T-helper 2 cell treated with Interferon-gamma antibody and Interleukin-4, amounts not matched to agents 5 μg/mL and 100 μg/mL, for 36 hours (primary cell): ENCODE measurements at places on chromosomes 11 and 22.

- no peak for DNase-seq
Measured at GRCh38 chr11:130216591-130217132, 57.1 kb downstream of the ST14 start.

DNA sequence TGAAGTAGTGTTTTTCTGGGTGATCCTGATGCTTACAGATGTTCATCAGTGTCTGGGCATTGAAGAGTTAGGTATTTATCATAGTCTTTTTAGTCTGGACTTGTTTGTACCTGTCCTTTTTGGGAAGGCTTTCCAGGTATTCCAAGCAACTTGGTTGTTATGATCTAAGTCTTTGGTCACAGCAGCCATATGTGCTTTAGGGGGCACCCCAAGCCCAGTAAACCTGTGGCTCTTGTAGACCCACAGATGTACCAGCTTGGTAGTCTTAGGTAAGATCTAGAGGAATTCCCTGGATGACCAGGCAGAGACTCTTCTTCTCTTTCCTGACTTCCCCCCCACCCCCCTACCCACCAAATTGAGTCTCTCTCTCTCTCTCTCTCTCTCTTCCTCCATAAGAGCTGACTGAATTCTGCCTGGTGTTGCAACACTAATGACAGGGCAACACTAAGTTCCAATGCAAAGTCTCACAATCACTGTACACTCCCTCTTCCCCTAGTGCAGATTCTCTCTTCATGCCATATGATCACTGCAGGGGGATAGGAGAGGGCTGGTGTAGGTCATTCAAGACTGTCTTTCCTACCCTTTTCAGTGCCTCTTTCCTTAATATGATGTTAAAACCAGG is 24.5 kb upstream of the MMP8 start:
- no peak for DNase-seq

DNA sequence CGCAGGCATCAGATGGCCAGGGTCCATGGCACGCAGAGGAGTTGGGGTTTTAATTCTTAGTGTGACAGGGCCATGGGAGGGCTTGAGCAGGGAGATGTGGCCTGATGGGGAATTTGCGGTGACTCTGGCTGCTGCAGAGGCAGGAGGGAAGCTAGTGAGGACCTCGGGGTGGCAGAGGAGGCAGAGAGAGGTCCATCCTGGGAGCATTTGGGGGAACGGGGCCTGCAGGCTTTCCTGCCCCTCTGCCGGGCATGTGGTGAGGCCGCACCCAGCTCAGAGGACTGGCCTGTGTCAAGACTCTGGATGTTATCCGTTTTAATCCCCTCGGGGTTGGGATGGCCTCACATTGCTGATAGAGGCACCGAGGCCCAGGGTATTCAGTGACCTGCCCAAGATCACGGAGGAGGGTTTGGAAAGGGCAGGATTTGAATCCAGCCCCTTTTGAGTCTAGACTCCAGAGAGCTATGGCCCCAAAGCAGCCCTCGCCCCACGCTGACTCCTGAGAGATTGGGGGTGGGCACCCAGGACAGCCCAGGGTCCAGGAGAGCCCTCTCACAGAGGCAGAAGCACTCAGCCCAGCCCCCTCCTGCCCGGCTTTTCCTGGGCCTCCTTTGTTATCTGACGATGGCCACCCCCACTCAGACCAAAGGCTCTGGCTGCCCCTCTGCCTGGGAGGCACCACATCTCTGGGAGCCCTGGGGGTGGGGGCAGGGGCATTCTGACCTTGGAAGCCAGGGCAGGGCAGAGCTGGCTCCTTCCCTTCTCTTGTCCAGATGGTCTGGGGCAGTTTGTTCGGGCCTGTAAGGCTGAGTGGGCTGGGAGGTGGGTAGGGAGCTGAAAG is 13.9 kb downstream of the MGAT3 start:
- DNase-seq = no peak

DNA sequence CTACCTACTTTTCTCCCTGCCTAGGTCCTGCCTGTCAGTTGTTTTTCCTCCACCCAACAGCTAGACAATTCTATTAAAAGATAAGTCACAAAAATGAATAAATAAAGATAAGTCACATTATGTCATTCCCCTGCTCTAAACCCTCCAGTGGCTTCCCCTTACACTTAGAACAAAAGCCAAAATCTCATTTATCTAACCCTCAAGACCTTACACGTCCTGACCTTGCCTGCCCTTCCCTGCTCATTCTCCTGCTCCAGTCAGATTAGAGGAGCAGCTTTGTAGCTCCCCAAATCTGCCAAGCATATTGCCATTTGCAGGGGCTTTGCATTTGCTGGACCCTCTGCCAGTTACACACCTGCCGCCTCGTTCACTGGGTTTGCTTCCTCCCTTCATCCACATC is 16.7 kb downstream of the KREMEN1 start:
- DNase-seq = no peak

DNA sequence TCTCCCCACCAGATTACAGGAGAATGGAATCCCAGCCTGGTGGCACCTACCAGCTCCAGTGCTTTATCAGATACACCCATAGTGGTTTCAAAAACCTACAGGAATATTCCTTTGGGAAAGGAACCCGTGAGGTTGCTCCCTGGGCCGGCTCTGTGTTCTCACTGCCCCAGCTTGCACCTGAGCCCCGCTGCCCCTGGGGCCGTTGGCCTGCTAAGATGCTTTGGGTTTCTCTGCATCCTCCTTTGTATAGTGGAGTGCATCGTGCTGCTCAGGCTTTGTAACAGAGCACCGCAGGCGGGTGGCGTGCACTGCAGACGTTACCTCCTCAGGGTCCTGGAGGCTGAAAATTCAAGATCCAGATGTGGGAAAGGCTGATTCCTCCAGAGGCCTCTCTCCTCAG is 414.1 kb downstream of the BRD1 start:
- DNase-seq = no peak

- no peak for DNase-seq
Measured at GRCh38 chr11:36016709-36017108, 72.8 kb downstream of the LDLRAD3 start.

- DNase-seq = no peak
Measured at GRCh38 chr11:3143136-3143880, 21.8 kb downstream of the OSBPL5 start.

GRCh38 chr11:119783466-119784400 is 54.7 kb upstream of the NECTIN1 start:
- DNase-seq = no peak

GRCh38 chr11:66338276-66339161 is 2.3 kb upstream of the RIN1 start:
- DNase-seq = no peak

GRCh38 chr11:69825941-69826340 is 6.7 kb upstream of the FGF3 start:
- DNase-seq = no peak

- DNase-seq = no peak
Measured at GRCh38 chr11:130214861-130215530, 55.4 kb downstream of the ST14 start.

DNA sequence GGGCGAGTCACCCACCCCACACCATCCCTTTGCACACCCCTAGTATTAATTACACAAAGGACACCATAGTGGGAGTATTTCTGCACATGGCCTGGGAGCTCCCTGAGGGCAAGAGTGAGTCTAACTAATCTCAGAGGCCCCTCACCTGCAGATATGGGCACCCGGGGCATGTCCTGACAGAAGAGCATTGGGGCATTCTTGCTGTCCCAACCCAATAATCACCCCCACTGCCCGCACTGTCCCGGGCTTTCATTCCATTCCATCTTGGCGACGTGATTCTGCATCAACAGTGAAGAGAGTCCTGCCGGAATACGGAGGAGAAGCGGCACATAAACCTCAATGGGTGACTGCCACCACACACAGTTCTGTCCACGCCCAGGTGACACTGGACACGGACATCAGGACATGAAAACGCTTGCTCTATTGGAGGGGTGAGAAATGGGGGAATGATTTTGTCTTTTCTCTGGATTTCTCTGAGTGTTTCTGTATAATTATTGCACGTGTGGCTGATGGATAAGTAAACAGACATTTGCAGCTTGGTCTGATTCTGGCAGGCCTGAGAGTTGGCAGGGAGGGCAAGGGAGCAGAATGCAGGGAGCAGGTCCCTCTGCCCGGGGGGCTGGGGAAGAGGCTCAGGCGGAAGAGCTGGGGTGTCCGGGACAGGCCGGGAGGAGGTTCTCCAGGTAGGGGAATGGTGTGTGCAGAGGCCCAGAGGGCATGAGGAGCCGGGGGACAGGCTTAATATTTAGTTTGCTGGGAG is 38.2 kb downstream of the SCUBE1 start:
- DNase-seq = no peak
